Fibroblast of the aortic adventitia (primary cell): ENCODE measurements at places on chromosomes 3 and 15.

- no peak for DNase-seq
Observed at GRCh38 chr3:15522016-15522415, 510 bp upstream of the COLQ start.

- peak; percentile 28 for DNase-seq
Observed at GRCh38 chr3:23129117-23129516, 74.0 kb upstream of the UBE2E2 start.

GRCh38 chr3:57169872-57170623, 4.9 kb upstream of the IL17RD start:
- DNase-seq: peak; percentile 64

DNA sequence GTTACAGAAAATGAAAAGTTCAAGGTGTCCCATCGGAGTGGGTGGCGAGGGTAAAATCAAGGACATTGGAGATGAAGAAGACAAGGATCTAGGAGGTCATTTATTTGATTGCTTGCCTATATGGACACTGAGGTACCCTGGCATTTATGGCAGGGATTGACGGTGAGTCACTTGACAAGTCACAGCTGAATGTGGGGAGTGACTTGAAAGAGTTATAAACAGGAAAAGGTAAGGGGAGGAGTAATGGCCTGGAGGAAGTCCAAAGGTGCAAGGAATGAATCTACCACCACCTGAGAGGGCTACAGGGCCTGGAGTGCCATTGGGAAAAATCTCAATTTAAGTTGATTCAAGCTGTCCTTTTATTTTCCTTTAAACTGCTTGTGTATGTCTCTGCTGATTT, 11.8 kb upstream of the SGO1 start:
- DNase-seq: no peak

GRCh38 chr3:48047841-48048464, 31.7 kb upstream of the MAP4 start:
- DNase-seq: peak; percentile 70

- DNase-seq: no peak
Observed at GRCh38 chr3:142896996-142897395, 8.1 kb upstream of the PCOLCE2 start.

DNA sequence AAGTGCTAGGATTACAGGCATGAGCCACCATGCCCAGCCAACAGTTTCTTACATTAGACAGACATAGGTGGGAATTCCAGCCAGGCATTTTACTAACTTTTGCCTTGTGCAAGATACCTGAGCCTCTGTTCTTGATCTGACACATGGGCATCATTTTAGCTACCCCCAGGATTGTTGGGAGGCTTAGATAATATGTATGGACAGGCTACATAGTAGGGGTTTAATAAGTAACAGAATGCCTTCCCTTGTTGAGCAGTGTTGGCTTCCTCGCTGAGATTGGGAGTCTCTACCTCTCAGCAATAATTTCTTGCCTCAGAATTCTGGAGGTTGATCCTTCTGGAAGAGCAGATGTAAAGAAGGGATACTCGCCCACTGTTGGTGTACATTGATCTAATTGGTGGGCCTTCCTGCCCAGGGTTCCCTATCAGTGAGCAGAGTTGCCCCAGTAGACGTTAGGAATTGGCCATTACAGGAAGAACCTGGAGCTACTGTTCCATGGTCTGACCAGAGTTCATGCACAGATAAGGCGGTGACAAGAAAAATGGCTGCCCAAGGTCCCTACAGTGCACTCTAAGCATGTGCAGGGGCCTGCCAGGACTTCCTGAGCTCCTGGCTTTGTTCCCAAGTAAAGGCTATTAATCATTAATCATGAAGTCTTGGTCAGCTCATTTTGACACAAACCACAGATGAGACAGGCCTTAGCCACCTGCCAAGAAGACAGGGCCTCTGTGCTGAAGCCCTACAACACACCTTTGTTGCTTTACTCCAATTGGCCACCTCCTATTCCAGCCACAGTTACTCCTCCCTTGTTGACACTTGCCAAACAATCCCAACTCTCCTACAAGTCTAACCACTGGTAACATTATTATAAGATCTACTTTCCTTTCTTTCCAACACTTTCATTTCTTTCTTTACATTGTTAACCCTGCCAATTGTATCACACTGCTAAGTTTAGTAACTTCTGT, 5.0 kb upstream of the IL17RE start:
- peak; percentile 75 for DNase-seq
